ENCODE measurements at places on chromosomes 5 and 9. TPM values are rescaled to one million over a fixed set of nuclear protein-coding genes. Genes with fewer than 3 reads are reported as not detected.

The BNC2 gene
- total RNA-seq = 33.1 TPM

The SHROOM1 gene
- 20.9 TPM for total RNA-seq

The PKD2L2 gene
- not detected for total RNA-seq

The ANGPTL2 gene
- total RNA-seq = 24.5 TPM

The NME5 gene
- total RNA-seq = 1.4 TPM

The PCDHB14 gene
- total RNA-seq = 0.55 TPM

The IFNE gene
- total RNA-seq = 1.4 TPM

The STING1 gene
- total RNA-seq = 127 TPM

The NUTM2G gene
- not detected for total RNA-seq

The EDIL3 gene
- 28.8 TPM for total RNA-seq

The NUTM2F gene
- total RNA-seq = not detected

The SLC31A2 gene
- total RNA-seq = 4.0 TPM

The FOXD4L4 gene
- total RNA-seq = 0.15 TPM

The HINT2 gene
- total RNA-seq = 37.4 TPM

The TAF11L10 gene
- total RNA-seq = not detected

The FGF10 gene
- not detected for total RNA-seq

The SLC25A2 gene
- total RNA-seq = 0.39 TPM

The CCL27 gene
- not detected for total RNA-seq

The INSL4 gene
- not detected for total RNA-seq

The PTPRD gene
- 23.2 TPM for total RNA-seq

The TMEFF1 gene
- 14.6 TPM for total RNA-seq

The GRXCR2 gene
- not detected for total RNA-seq

The HTR4 gene
- total RNA-seq = not detected

The GARNL3 gene
- 8.3 TPM for total RNA-seq

The SARDH gene
- total RNA-seq = 0.30 TPM
